HFFc6 (cell line): ENCODE measurements at places on chromosomes 1 and 21. TPM values are rescaled to one million over a fixed set of nuclear protein-coding genes. Genes with fewer than 3 reads are reported as not detected.

Gene OR2T2
- not detected in 3 replicates for total RNA-seq

Gene SNX7
- total RNA-seq = 24.7 to 36.8 TPM (median 27.7 TPM) in 3 replicates

DNA sequence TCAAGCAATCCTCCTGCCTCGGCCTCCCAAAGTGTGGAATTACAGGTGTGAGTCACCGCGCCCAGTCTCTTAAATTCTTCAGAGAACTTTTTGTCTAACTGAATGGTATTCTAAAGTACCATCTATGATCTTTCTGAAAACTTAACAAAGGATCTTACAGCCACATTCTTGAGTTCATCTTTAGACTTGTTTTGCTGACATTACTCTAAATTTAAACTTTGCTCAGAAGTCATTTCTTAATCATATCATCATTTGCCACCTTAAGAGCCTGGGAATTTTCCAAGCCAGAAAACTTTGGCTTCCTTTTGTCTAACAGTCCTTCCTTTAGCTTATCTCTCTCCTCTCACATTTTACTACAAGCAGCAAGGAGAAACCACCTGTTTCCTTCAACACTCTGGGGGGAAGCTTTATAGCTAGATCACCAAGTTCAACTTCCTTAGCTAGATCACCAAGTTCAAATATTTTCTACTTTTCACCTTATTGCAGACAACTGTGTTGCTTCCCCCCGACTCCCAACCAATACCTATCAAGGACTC lies 5.4 kb upstream of the ZBTB8A start:
- H3K27ac ChIP-seq = no peak overlapping the region
- no peak for DNase-seq
- H3K4me3 ChIP-seq = no peak overlapping the region
- H3K36me3 ChIP-seq = no peaks in the 10 kb centered on the region
- peaks cover 13% of the 10 kb centered on the region for H3K27me3 ChIP-seq

Gene PLA2G2A
- total RNA-seq = not detected in 3 replicates

- no peak overlapping the region for H3K4me3 ChIP-seq
- H3K4me1 ChIP-seq = no peaks in the 10 kb centered on the region
Observed at GRCh38 chr1:76289692-76290091, 215.1 kb downstream of the ST6GALNAC3 start.

GRCh38 chr1:27135541-27136235 lies 19.2 kb downstream of the SLC9A1 start:
- H3K36me3 ChIP-seq = no peaks in the 10 kb centered on the region
- no peak for DNase-seq
- no peak overlapping the region for H3K4me3 ChIP-seq
- H3K27ac ChIP-seq = no peak overlapping the region
- H3K27me3 ChIP-seq = peaks cover 1% of the 10 kb centered on the region

DNA sequence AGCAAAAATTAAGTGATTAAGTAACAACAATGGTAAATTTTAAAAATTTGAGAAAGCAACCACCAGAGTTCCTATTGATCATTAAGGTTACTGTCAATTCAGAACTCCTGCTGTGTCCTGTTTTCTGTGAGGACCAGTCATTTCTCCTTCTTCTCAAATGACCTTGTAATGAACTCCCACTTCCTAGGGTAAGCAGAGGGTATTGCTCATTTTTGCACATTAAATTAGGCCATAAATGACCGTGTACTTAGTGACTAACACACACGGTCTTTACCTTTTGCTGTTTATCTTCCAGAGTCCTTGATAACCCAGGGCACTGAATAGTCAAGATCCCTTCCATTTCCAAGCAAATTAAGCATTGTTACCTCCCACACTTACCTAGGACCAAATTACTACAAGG lies 227.5 kb upstream of the LYPLAL1 start:
- no peaks in the 10 kb centered on the region for H3K4me1 ChIP-seq
- H3K27ac ChIP-seq = no peak overlapping the region
- DNase-seq = no peak
- H3K4me3 ChIP-seq = no peak overlapping the region
- no peaks in the 10 kb centered on the region for H3K36me3 ChIP-seq
- H3K27me3 ChIP-seq = no peaks in the 10 kb centered on the region

Gene H3-3A
- total RNA-seq = 277 to 326 TPM (median 297 TPM) in 3 replicates

DNA sequence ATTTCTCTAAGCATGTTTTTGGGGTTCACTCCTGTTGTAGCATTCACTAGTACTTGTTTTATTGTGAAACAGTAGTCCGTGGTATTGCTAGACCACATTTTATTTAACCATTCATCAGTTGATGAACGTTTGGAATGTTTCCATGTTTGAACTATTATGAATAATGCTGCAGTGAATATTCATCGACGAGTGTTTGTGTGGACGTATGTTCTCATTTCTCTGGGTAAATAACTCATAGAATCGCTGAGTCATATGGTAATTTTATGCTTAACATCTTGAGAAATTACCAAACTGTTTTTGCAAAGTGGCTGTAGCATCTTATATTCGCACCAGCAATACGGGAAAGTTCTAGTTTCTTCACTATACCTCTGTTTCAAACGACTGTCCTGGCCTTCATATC lies 28.0 kb upstream of the KAZN start:
- no peaks in the 10 kb centered on the region for H3K4me1 ChIP-seq
- no peak overlapping the region for H3K4me3 ChIP-seq

DNA sequence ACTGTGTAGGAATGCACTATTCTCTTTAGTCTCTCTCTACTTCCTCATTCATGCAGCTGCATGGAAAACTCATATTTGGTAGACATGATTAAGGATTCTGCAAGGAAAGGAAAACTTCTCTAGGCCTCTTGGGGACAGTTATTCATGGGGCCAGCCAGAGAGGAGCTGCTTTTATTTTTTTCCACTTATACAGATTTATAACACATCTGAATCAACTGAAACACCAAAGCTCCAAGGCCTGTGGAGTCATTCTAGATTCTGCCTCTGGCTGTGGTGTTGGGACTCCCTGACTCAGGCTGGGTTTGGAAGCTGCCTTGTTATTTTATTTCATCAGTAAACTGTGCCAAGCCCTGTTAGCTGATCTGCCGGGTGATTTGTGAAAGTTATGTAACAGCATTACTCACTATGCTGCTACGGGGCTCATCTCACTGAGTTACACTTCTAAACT lies 83.9 kb upstream of the EDEM3 start:
- DNase-seq = peak; percentile 97
- peaks cover 2% of the 10 kb centered on the region; the same call in 1 of the 2 replicates for H3K27me3 ChIP-seq
- peaks cover 31% of the 10 kb centered on the region for H3K4me1 ChIP-seq
- H3K4me3 ChIP-seq = peak overlapping the region; percentile 23; the same call in 1 of the 2 replicates
- peaks cover 20% of the 10 kb centered on the region for H3K36me3 ChIP-seq
- peak overlapping the region; percentile 88 for H3K27ac ChIP-seq

Gene LRRC7
- 0.21 to 0.48 TPM (median 0.33 TPM) in 3 replicates for total RNA-seq

- H3K4me1 ChIP-seq = peaks cover 7% of the 10 kb centered on the region
- no peak for DNase-seq
- H3K36me3 ChIP-seq = no peaks in the 10 kb centered on the region
- H3K4me3 ChIP-seq = no peak overlapping the region
- peaks cover 5% of the 10 kb centered on the region for H3K27me3 ChIP-seq
- H3K27ac ChIP-seq = no peak overlapping the region
Observed at GRCh38 chr1:181391301-181391900, 91.9 kb upstream of the CACNA1E start.

Gene SLC16A4
- total RNA-seq = 18.2 to 25.2 TPM (median 20.7 TPM) in 3 replicates

Gene AMY2A
- total RNA-seq = not detected in 2 replicates

DNA sequence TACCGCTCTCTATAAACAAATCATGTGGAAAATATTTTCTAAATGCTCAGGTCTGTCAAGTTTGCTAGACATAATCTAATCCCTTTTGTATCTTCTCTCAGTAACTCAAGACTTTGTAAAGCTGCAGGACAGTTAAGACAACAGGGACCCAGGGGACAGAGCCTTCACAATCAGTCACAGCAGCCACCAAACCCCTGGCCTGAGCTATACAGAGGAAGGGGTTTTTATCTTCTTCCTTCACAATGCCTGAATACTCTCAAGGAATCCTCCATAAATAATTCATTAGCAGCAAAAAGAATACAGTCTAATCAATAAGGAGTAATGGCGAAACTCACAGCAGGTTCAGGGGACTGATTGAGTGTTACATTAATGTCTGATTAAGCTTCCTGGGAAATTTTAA lies 368.3 kb downstream of the SMYD3 start:
- H3K36me3 ChIP-seq = peaks cover 6% of the 10 kb centered on the region; the same call in 1 of the 2 replicates
- DNase-seq = no peak
- H3K4me1 ChIP-seq = peaks cover 60% of the 10 kb centered on the region

- no peak overlapping the region for H3K4me3 ChIP-seq
- peaks cover 11% of the 10 kb centered on the region for H3K4me1 ChIP-seq
- no peaks in the 10 kb centered on the region for H3K36me3 ChIP-seq
- no peak for DNase-seq
- H3K27ac ChIP-seq = no peak overlapping the region
- H3K27me3 ChIP-seq = peaks cover 21% of the 10 kb centered on the region
Observed at GRCh38 chr1:38063616-38064015, 17.0 kb upstream of the POU3F1 start.

- no peak for DNase-seq
- H3K27ac ChIP-seq = peak overlapping the region; percentile 46; the same call in 1 of the 2 replicates
- no peaks in the 10 kb centered on the region for H3K27me3 ChIP-seq
- no peak overlapping the region for H3K4me3 ChIP-seq
Observed at GRCh38 chr1:227777156-227777555, 38.3 kb upstream of the PRSS38 start.
